ENCODE measurements at places on chromosomes 1 and 21.

DNA sequence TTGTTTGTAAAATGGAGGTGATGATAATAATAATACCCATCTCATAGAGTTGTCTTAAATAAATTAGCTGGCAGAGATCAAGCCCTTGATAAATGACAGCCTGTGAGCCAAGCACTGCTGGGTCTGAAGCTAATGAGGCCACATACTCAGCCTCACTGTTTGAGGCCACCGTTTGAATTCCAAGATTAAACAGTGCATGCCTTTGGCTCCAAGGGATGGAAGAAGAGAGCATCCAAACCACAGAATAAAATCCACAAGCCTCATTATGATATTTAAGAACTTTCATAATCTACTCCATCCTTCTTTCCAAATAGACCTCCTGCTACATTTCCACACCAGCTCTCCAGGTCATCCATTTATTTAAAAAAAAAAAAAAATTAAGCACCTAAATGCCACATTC lies 29.0 kb downstream of the TGFBR3 start:
- peaks cover 7% of the 10 kb centered on the region for H3K36me3 ChIP-seq
- peaks cover 4% of the 10 kb centered on the region for H3K4me1 ChIP-seq

GRCh38 chr1:46757956-46758528 lies 39.1 kb upstream of the EFCAB14 start:
- H3K4me1 ChIP-seq: peaks cover 35% of the 10 kb centered on the region
- H3K36me3 ChIP-seq: no peaks in the 10 kb centered on the region
- H3K4me3 ChIP-seq: peak overlapping the region; percentile 79
- no peaks in the 10 kb centered on the region for H3K27me3 ChIP-seq
- no peak for DNase-seq
- peak overlapping the region; percentile 93 for H3K27ac ChIP-seq

DNA sequence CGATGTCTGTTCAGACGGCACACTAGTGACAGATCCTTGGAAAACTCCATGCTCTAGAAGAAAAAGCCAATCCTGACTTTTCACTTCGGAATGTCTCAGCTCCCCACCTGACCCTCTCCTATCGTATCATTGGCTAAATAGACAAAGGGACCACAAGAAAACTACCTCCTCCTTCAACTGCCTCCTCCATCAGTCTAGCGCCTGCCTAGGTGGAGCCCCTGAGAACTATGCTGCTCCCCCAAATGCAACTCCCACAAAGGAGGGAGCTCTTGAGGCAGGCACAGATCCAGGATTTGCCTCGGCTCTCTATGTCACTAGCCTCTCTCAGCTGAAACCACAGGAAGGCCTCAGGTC lies 148.4 kb downstream of the TOMM20 start:
- H3K27me3 ChIP-seq: no peaks in the 10 kb centered on the region
- H3K27ac ChIP-seq: peak overlapping the region; percentile 26
- no peak for DNase-seq

DNA sequence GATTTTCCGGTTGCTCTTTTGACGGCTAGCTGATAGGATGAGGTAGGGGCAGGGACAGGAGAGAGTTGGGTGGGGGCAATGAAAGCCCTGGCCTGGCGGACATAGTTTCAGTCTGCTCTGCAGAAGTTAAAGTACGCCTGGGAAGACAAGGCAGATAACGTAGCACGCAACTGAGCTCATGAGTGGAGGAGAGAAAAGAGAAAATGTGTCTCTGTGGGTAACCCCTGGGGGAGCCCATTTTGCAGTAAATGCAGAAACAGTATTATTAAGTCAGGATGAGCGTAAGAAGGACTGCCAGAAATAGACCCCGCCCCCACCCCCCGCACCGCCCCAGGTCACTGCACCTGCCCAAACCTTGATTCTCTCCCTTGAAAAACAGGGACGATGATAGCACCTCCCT lies 51.7 kb upstream of the TARBP1 start:
- peaks cover 86% of the 10 kb centered on the region for H3K4me1 ChIP-seq
- no peaks in the 10 kb centered on the region for H3K27me3 ChIP-seq
- no peak for DNase-seq
- H3K4me3 ChIP-seq: peak overlapping the region; percentile 1
- no peaks in the 10 kb centered on the region for H3K36me3 ChIP-seq

DNA sequence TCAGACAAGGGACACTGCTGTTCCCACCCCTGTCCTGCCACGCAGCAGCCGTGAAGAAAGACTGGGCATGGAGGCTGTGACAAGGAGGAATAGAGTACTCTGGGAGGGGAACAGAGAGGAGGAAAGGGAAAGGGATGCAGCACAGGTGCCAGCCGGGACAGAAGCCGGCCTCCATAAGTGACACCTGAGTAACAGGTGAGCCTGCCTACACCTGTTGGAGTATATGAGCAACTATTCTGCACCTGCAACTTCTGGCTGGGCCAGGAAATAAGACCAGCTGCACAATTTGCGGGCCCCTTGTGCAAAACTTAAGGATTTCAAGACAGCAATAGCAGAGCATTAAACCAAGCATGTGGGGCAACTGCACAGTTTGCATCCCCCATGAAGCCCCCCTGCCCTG lies 72.5 kb upstream of the GOLT1A start:
- peaks cover 7% of the 10 kb centered on the region for H3K36me3 ChIP-seq
- DNase-seq: no peak
- peak overlapping the region; percentile 69 for H3K27ac ChIP-seq
- H3K4me3 ChIP-seq: peak overlapping the region; percentile 70
- H3K4me1 ChIP-seq: peaks cover 70% of the 10 kb centered on the region
- no peaks in the 10 kb centered on the region for H3K27me3 ChIP-seq

DNA sequence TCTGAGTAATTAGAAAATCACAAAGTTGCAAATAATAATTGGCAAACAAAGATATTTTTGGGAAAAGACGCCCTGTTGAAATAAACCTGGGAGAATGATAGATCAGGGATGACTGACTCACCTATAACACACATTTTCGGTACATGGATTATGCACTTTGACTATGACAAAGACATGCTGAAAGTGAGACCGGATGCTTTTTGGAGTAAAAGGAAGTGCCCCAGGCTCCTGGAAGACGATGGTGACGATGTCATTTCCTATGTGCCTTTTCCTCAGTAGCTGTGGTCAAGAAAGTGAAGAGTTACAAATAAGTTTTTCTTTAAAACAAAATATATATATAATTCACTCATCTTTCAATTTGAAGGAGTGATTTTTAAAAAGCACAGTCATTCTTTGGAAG lies 158.7 kb downstream of the SIPA1L2 start:
- H3K4me1 ChIP-seq: peaks cover 4% of the 10 kb centered on the region
- H3K27ac ChIP-seq: no peak overlapping the region
